ENCODE measurements at places on chromosomes 7 and 10.

DNA sequence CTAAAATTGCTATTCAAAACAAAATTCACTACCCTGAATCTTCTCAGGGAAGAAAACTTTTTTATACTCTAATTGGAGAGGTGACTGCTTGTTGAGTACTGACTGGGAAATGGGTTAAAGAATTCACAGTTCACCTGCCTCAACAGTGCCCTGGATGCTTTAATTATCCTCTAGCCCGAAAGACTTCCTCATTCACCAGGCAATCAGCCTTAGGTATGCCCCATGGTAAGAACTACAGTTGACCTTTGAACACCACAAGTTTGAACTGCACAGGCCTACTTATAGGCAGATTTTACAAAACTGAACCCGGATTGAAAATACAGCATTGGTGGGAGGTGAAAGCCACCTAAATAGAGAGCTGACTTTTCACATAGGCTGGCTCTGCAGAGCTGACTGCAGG, 175.3 kb downstream of the ELAPOR2 start:
- peak; percentile 3 for DNase-seq

GRCh38 chr7:131921016-131921415, 364.6 kb upstream of the PODXL start:
- DNase-seq, result no peak

- DNase-seq, result no peak
Observed at GRCh38 chr10:122295451-122295809, 24.3 kb downstream of the BTBD16 start.

DNA sequence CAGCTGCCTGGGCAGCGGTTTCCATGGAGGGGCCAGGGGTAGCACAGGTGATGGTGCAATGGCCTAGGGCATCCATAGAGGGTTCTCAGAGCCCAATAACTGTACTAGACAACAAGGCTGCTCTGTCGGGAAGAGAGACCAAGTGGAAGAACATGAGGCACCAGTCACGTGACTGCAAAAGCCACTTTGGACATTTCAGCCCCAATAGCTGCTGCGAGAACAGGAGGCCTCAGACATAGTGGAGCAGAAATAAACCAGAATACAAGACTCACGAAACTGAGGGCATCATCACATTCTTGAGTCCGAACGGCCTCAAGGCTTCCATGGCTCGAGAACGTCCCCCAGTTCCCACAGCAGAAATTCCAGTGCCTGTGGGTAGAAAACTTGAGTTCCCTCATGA, 32.3 kb upstream of the FIS1 start:
- no peak for DNase-seq

DNA sequence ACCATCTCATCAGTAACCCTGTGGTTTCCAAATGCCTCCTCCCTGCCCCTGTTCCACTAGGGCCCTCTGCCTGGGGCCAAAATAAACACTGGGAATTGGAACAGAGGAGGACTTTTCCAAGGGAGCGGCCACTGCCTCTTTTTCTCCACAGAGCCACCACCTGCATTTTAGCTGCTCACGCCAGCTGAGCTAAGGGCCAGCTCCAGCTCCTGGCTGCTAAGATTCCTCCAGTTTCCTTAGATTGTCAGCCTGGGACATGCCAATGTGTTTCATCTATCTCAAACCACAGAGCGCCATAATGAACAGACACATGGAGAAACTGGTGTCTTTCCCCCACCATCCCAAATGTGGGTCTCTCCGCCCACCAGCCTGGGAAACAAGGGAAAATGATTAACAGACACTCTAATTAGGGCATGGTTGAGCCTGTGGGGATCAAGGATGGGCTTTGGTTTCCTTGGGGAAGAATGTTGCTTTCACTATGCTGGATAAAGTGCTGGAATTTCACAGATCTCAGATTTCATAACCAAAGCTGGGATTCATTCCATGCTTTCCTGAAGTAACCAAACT, 52.2 kb downstream of the ASB13 start:
- no peak for DNase-seq

GRCh38 chr7:89002981-89003956, 207.7 kb upstream of the TEX47 start:
- DNase-seq, result no peak

- DNase-seq, result no peak
Observed at GRCh38 chr10:43793704-43794103, 145.0 kb upstream of the ZNF32 start.

DNA sequence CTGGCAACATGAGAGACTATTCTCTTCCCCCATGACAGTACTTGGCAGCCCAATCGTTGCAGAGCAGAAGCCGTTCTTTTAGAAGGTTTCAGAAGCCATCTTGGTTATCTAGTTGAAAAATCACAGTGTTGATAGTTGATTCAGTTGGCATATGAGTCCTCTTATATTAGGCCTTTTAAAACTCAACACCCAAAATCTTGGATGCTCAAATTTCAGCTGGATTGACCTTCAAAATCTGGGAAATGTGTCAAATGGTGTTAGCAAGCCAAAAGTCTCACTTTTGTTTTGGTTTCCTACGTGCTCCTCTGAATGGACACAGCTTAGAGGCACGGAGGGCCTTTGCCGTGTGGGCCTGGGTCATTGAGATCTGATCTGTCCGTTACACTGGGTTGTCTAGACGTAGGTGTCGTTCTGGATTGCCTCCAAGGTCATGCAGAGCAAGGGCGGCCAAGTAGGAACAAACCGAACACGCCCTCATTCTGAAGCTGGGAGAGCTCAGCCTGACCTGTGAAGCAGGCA, 59.3 kb upstream of the BMPER start:
- DNase-seq, result no peak

DNA sequence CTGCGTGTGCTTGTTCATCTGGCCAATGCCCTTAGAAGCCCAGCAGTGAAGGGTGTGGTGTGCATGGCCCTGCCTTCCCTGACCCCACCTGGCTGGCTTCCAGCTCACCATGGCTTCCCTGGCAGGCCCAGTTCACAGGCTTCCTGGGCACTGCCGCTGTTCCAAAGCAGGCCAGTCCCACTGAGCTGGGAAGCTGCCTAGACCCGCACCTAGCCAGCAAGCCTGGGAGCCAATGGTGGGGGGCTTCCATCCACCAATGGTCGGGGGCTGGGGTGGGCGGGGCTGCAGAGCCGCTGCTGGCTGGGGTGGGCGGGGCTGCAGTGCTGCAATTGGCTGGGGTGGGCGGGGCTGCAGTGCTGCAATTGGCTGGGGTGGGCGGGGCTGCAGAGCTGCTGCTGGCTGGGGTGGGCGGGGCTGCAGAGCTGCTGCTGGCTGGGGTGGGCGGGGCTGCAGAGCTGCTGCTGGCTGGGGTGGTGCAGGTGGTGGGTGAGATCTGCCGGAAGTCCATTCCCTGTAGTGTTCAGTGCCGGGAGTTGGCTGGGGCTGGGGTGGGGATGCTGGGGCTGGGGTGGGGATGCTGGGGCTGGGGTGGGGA, 12.4 kb downstream of the CALY start:
- peak; percentile 62 for DNase-seq

GRCh38 chr10:3446221-3446620, 273.6 kb upstream of the PITRM1 start:
- DNase-seq, result no peak

- peak; percentile 37 for DNase-seq
Observed at GRCh38 chr10:54985732-54986131, 184.7 kb upstream of the PCDH15 start.

DNA sequence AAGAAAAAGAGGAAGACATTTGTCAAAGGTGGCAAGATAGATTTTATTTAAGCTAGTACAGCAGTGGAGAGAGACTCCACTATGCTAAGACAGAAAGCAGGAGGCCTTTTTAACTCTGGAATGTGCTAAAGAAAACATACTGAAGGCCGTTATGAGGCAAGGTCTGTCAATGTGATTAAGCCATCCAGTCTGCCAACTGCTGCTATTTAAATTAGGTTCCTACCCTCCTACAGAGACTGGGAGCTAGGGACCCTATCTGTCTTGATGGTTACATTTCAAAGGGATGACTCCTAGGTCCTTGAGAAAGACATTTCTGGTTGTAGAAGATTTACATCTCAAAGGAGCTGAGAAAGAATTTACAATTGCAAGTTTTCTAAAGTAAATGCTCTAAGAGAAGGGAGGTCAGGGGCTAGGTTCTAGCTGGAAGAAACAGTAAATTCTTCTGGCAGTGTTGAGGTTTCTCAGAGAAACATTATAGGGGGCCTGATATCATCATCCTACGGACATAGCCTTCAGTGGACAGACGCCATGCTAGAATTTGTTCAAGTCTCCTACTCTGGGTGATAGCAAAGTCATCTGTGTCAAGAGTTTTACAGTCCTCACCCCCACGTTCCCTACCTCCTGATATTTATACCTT, 211.6 kb downstream of the PHF14 start:
- no peak for DNase-seq

- DNase-seq, result peak; percentile 41
Observed at GRCh38 chr7:43735802-43736603, 6.7 kb upstream of the COA1 start.

- DNase-seq, result no peak
Observed at GRCh38 chr10:28219251-28219650, 83.6 kb downstream of the MPP7 start.

DNA sequence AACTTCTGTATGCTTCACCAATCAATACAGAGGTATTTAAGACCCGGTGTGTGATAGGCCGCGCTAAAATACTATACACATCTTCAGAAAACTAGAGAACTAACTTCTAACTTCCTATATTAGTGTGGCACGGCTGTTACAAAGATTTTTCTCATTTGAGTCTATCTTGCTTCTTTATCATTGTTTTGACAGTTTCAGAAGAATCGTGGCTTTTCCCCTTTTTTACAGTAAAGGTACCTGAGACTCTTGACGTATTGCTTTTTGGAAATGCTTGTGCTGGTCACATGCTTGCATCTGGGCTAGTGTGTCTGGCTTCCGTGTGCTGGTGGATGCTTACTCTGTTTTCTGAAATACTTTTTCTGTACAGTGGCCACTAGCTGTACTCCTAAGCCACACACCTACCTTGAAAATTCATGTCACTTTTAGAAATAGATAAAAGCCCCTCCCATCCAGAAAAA, 12.7 kb downstream of the IKZF1 start:
- DNase-seq, result no peak

DNA sequence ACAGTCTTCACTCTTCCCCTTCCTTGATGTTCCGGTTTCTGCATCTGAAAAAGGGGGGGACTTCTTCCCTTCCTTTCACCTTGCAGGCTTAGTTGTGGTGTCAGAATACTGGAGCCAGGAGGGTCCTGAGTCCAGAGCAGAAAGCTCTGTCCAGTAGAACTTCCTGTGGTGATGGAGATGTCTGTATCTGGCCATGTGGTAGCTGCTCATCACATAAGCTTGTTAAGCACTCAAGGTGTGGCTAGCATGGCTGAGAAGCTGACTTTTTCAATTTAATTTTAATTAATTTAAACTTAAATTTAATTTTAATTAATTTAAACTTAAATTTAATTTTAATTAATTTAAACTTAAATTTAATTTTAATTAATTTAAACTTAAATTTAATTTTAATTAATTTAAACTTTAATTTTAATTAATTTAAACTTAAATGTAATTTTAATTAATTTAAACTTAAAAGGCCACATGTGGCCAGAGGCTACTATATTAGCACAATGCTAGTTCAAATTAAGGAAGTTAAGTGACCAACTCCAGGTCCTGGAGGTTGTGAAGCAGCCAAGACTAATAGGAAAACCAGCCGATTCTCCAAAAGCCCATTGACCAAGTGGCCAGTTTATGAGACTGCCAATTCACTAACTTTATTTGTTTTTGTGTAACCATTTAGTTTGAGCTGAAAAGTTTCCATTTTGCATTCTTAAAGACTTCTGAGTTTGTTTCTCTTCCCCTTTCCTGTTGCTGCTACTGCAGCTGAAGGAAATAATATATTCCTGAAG, 16.3 kb downstream of the MSRB2 start:
- no peak for DNase-seq
